Activated T-cell treated with anti-CD3 and anti-CD28 coated beads for 24 hours (primary cell): ENCODE measurements at places on chromosomes 1 and 21.

- no peak for DNase-seq
These were observed 79.5 kb downstream of the NUF2 start for GRCh38 chr1:163401211-163401610.

GRCh38 chr1:230753191-230753585, 6.0 kb downstream of the CAPN9 start:
- no peak for DNase-seq

DNA sequence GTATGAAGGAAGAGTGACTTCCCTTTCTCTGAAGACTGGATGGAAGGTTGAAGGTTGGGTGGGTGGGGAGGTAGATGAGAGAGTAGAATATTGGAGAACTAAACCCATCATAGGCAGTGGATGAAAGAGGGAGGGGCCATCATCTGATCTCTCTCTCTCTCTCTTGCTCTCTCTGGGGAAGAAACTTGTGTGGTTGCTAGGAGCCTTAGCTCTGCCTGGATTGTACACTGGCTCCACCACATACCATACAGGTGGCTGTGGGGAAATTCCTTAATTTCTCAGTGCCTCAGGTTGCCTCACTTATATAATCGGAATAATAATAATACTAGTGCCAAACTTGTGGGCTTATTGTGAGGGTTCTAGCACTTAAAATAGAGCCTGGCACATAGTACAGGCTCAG, 9.5 kb downstream of the XCL1 start:
- DNase-seq: no peak

GRCh38 chr1:170692866-170693575, 29.1 kb downstream of the PRRX1 start:
- DNase-seq: no peak
